ENCODE measurements at places on chromosomes 1 and 21.

DNA sequence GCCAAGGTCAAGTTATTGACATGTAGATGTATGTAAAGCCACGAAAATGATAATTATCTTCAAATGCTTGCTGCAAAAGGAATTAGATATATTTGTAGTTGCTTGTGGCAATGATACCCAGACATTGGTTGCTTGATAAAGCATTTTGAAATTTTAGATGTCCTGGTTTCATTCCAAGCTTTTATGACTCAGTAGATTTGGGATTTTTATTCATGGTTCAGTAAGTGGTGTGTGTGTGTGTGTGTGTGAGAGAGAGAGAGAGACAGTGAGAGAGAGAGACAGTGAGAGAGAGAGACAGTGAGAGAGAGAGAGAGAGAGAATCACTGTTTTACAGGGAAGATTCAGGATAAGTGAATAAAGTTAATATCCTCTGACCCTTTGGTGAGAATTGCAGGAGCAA is 498.2 kb upstream of the C1orf87 start:
- no peak for DNase-seq

DNA sequence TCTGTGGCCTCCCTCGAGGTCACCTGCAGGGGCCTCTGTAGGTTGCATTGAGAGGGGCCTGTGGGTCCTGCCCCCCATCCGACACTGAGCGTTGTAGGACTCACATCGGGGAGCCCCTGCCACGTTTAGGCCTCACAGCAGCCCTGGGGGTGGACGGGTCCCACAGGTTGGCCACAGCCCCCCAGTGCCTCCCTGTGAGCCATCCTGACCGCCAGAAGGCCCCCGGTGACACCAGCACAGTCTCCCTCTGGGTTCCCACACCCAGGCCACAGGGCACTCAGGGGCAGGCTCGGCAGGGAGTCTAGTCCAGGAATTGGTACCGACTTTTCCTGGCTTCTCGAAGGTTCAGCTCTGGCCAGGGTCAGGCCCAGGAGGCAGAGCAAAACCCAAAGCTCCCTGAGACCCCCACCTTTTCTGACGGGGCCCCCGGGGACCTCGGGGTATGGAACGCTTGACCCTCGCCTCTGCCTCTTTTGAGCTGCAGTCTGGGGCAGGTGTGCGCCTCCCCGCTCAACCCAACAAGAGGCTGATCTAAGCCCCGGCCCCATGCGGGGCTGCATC is 13.9 kb upstream of the POFUT2 start:
- no peak for DNase-seq

GRCh38 chr1:64363111-64363510 is 106.8 kb upstream of the CACHD1 start:
- DNase-seq, result no peak

- no peak for DNase-seq
Measured at GRCh38 chr1:32983020-32983419, 18.4 kb upstream of the RNF19B start.

- DNase-seq, result no peak
Measured at GRCh38 chr1:168476588-168477385, 67.0 kb downstream of the XCL2 start.

- DNase-seq, result no peak
Measured at GRCh38 chr1:172473302-172473701, 29.4 kb upstream of the PIGC start.

DNA sequence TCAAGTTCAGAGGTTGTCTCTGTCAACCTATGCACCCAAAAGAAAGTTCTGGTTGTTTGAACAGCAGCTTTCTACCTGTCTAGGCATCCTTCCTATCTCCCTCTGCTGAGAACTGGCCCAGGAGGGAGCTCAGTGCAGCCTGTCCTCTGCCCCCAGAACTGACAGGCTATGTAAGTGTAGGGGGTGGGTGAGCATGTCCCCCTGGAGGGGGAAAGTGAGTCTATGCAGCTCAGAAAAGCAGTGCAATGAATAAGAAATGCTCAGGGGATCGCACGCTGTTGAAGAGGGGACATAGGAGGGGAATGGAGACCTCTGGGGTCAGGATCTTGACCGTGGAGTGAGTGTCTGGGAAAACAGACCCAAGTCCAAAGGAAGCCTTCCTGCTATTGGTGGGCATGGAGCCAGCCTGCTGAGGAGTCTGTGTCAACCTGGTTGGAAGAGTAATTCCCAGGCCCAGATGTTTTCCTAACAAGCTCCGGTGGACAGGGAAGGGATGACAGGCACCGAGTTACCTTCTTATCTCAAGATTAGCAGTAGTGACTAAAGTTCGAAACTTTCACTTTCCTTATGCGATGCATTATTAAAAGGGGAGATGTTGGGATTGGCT is 26.1 kb upstream of the FHAD1 start:
- DNase-seq, result no peak

- peak; percentile 23 for DNase-seq
Measured at GRCh38 chr1:168136709-168137514, at the start of gene GPR161. Gene GPR161, minus strand, starts transcription at chr1:168136930. Its CDS starts 32,080 bp downstream, at chr1:168104850.

GRCh38 chr1:25458541-25459298 is 28.0 kb downstream of the MACO1 start:
- DNase-seq, result no peak

DNA sequence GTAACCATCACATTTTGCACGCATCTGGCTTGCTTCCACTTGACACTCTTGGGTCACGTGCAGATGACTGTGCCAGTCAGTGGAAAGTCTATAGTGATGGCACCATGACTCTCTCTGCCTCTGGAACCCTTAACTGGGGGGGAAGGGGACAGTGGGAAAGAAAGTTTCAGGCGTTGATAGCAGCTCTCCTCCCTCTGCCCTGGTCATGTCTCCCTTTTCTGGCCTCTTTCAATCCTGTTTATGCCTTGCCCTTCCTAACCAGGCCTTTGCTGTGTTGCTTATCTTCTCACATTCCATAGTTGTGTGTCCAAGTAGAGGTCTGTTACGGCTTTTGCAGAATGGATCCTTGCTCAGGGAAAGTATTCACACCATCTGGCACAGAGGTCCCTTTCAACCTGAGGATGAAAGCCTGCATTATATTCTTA is 93.5 kb downstream of the NRDC start:
- DNase-seq, result no peak

- no peak for DNase-seq
Measured at GRCh38 chr1:41856944-41857285, 61.8 kb downstream of the HIVEP3 start.

DNA sequence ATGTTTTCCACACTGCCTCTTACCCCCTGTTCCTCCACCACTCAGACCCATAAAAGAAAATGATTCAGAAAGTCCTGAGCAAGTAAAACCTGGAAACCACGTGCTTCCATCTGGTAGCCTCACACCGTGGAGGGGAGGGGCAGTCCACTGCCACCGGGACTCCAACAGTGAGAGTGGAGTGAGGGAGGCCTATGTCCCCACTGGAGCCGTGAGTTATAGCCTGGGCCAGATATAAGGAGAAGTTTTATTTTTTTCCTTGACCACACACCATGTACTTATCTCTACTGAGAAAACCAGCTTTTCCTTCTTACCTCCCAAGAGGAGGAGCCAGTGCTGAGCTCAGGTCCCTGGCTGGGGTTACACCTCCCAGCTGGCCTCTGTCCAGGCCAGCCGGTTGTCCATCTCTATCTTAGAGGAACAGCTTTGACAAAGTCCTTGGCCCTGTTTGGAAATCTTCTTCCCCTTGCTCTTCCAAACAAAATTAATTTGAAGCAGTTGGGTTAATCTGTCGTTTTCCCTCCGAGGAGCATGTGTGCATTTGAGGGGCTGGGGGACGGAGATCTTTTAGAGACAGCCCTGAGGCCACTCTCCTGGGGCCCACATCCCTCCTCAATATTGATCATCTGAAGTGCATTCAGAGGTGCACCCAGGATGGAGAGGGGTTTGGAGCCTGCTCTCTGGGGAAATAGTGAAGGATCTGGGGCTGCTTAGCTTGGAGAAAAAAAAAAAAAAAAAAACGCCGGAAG is 49.1 kb upstream of the SERBP1 start:
- DNase-seq, result no peak

DNA sequence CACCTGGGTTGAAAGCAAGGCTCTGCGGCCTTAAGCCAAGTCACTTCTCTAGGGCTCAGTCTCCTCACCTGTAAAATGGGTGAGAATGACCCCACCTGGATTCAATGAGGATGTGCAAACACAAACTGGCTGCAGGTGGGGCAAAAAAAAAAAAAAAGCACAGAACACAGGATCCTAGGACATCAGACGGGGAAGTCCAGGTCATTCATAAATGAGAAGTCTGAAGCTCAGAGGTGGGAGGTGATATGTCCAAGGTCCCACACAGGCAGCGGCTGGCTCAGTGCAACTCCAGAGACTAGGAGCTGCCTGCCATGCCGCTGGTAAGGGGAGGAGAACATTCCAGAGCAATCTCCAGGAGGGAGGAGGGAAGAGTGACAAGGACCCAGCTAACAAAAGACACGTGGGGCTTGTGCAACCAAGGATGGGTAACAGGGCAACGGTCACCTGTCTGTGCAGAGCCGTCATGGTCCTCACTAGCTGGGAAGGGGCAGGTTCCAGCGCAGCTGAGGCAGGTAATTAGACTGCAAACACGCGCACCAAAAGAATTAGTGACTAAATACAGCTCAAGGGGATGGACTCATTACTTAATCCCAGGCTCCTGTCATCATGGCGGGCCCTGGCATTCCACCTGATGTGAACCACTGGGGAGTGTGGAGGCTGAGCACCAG is 19.5 kb downstream of the IFFO2 start:
- no peak for DNase-seq

DNA sequence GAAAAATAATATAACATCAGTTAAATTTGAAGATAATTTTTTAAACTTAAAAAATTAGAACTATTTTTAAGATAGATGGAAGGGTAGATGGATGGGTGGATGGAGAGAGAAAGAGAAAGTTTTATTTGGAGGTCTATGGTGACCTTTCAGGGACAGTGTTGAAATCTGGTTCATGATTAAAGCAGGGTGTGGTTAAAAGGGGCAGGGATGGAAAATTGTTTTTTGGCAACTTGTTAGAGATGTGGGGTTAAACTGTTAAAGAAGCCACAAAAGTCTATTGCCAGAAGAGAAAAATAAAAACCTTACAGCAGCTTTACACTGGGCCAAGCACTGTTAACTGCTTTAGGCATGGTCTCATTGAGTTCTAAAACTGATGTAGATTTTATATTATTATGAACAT is 134.9 kb upstream of the GORAB start:
- DNase-seq, result no peak

GRCh38 chr1:36349839-36350238 is 26.4 kb upstream of the EVA1B start:
- no peak for DNase-seq

DNA sequence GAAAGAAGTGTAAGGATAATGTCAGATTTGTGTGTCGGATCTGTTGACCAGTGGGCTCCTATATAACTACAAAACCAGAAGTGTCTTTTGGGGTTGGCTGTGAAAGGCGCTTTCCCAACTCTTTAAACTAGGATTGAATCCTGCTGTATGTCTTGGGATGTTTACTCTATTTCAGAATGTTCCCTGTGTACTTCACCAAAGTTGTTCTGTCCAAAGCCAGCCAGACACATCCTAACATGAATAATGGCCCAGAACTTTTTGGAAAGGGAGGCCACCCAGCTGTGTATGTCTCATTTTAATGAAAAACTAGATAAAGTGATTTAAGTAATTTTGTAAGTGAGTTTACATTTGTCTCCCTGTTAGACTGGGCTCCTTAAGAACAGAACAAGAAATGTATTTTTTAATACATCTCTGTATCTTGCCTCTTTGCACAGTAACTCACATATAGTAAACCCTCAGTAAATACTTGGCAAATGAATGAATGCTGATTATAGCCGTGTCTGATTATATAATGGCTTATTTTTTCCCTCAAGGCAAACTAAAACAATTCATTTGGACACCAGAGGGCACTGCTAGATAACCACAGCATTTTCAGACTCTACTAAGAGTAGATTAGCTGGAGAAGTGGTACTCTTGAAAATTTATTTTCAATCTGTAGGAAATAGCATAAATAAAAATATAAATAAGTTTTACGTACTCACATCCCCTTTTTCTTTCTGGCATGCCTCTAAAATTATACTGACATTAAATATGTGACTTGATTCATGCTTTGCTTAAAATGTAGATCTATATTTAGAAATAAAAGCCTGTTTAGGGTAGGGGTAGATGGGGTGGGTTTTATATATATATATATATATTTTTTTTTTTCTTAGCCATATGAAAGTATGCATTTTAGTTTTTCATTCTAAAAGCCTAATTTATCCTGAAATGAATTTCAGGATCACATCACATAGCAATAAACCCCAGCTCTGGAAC is 23.8 kb downstream of the TSEN15 start:
- no peak for DNase-seq

- no peak for DNase-seq
Measured at GRCh38 chr1:229553621-229554130, 4.8 kb downstream of the ABCB10 start.

GRCh38 chr1:6224718-6225117 is 11.0 kb downstream of the ICMT start:
- no peak for DNase-seq

DNA sequence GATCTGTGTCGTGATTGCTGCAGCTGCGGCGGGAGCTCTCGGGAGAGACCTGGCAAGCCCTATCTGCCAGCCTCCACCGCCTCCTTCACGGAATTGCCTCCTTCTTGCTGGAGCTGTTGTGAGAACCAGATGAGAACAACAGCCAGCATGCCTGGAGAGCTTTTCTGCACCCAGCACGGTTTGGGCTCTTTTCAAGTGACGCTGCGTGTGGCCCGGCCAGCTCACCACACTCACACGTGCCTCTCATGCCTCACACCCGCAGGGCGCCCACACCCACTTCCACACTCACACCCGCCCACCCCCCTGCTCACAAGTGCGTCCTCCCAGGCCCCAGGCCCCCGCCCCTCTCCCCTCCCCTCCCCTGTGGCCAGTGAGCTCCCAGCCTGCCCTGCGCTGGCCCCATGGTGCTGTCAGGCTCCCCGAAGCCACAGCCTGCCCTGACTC is 135.7 kb upstream of the RUNX3 start:
- DNase-seq, result no peak

DNA sequence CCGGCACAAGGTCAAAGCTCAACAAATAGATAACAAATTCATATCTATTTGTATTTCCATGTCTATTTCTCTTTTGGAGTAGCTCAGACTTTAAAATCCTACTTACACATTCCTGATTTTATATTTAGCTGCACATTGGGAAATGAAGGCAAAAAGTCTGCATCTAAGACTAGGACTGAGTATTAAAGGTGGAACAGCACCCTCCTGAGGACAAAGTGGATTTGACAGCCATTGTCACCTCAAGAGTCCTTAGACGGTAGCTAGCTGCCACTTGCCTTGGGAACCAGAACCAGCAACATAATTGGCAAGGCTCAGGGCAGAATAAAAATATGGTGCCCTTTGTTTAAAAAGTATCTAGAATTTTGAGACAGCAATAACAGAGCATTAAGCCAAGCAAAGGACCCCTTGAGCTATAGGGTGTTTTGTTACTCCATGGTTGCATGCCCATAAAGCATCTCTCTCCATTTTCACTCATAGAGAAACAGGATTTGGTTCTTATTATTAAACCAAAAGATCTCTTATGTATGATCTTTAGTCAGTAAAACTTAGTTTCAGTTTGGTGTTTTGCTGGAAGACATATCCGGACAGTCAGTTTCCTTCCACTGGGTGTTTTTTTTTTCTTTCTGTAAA is 30.0 kb upstream of the SGIP1 start:
- DNase-seq, result peak; percentile 22

DNA sequence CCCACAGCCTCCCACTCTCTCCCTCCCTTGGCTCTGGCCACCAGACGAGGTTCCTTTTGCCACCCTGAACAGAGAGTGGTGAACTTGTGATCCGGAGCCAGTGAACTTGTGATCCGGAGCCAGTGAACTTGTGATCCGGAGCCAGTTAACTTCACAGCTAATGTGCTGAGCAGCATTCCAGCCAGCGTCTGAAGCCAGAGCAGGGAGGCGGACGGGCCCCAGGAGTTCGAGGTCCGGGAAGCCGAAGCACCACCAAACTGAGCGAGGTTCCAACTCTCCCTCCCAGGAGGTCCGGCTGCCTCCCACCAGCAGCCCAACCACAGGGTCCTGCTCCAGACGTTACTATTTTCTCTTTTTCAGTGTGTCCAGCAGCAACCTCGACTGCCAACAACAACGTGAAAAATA is 85.8 kb downstream of the SYF2 start:
- DNase-seq, result no peak

All from stimulated activated CD4-positive, alpha-beta T cell treated with anti-CD3 and anti-CD28 coated beads, Interleukin-4, amount 100 ng/mL, for 1 hour (primary cell).